Naive thymus-derived CD4-positive, alpha-beta T cell (primary cell): ENCODE measurements at places on chromosomes 2 and 18.

DNA sequence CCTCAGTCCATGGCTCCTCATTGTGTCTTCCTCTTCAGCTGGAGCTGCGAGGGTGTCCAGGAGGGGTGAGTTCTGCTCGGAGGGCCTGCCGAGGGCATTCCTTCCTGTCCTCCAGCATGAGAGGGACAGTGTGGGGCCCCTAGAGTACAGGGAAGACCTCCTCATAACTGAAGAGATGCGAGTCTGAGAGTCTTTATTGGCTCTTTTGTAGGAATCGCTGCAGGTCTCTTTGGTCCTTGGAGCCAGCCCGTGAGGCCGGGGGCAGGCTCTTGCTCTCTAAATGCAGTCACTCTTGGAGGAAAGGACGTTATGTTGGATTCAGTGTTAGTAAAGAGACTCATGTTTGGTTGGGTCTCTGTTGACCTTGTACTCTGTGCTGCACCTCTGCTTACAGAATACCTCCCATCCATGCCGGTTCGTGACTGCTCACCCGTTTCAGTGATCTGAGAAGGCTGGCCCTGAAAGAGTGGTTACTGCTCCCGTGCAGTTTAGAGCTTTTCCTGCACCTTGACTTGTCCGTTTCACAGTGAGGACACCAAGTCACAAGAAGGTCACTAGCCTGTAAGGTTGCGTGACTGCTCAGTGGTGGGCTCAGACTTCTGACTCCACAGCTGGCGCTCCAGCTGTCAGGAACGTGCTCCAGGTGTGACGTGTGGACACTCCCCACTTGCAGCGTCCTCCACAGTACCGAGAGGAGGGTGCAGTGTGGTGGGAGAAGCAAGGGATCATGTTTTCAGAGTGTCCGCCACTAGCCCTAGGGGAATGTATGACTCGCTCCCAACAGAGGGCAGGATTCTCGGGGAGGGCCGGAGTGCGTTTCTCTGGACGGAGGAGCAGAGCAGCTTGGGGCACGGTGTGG lies 7.8 kb downstream of the ATG4B start:
- DNase-seq = no peak

- no peak for DNase-seq
Observed at GRCh38 chr2:215161301-215161829, 22.9 kb upstream of the ABCA12 start.

DNA sequence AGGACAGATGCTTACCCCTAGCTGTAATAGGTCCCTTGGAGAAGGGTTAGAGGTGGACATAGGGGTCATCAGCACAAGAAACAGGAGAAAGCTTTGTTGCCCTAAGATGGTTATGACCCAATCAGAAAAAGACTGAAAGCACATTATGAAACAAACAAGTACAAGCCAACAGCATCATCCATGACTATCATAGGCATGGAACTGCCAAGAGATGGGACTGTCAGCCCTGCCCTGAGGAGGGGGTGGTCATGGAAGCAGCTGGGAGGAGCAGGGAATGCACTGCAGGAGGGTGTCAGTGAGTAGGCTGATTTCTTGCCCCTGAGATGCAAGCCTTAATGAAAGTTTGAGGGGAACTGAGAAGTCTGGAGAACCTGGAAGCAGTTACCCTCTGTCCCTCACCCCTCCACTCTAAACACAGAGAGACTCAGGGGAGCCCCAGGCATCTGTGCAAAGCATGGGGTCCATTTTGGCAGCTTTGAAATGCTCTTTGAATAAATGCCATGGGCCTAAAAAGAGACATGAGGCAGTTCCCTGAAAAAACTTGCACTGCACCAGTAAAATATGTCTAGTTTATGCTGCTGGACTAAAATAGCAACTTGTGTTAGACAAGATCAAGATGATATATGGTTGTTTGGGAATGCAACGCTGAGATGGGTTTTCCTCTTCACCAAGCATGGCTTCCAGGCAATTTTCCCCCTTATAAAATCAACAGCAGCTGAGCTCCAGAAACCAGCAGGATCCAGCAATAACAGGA lies 122.7 kb upstream of the ZFP36L2 start:
- DNase-seq = no peak

GRCh38 chr18:3329471-3329870 lies 67.5 kb downstream of the MYL12B start:
- no peak for DNase-seq

DNA sequence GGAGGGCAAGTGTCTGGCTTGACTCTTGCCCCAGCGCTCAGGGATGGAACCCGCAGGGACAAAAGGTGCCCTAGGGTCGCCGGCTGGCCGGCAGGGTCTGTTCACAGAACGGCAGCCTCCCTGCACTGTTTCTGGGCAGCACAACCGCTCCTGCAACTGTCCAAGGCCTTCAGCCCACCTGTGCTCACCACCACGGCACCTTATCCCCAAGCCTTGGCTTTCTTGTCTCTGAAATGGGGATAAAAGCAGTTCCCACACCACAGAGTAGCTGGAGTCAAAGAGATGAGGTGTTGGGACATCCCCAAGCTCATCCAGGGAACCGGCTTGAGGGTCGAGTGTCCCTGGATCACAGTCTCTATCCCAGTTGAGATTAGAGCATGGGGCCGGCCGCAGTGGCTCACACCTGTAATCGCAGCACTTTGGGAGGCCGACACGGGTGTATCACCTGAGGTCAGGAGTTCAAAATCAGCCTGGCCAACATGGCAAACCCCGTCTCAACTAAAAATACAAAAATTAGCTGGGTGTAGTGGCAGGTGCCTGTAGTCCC lies 4.7 kb downstream of the SNORC start:
- no peak for DNase-seq

DNA sequence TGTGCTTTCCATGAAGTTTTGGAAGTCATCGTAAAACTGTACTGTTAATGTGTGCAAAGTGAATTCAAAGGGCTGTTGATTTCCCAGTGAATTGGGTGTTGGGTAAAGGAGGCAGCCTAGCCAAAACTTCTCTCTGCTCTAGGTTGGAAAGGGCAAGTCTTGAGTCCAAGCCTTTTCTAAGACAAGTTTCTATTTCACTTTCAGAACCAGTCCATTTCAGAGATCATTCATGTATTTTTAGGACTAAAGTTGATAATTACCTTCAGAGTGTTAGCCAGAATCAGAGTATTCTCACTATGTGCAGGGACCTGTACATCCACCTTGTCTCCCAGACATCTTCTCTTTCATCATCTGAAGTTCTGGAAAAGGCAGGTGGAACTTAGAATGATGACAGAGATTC lies 636.1 kb upstream of the KLHL29 start:
- DNase-seq = no peak

DNA sequence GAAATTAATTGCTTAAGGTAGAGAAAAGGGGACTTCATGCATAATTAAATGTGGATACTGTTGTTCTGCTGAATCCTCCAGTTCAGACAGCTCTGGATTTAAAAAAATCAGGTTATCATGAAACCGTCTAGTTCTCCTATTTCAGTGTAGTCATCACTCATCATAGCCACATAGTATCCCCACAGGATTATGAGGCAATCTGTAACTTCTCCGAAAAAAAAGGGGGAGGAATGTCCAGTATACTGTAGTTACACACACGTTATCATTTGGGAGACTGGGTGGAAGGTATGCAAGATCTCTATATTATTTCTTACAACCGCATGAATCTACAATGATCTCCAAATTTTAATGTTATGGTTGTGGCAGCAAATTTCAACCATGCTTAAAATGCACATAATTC lies 114.0 kb downstream of the HIBCH start:
- DNase-seq = no peak

GRCh38 chr18:62566199-62566598 lies 43.4 kb downstream of the ZCCHC2 start:
- DNase-seq = no peak

DNA sequence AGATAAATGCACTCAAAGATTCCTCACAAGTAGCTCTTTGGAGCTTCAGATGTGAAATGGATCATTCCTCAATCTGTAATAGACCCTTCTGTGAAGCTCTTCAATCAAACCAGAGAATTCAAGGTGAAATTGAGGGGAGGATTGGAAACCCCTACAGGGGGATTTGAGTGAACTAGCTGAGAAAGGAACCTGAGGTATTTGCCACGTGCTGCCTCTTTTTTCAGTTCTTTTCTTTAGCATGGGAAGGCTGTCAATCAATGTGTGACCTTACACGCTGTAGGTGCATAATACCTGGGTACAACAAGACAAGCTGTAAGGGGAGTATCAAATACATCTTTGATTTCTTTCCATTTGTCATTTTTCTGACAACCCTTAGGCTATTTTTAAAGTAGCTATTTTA lies 46.5 kb upstream of the ZEB2 start:
- DNase-seq = no peak

GRCh38 chr2:138610201-138610953 lies 108.8 kb downstream of the SPOPL start:
- DNase-seq = no peak

DNA sequence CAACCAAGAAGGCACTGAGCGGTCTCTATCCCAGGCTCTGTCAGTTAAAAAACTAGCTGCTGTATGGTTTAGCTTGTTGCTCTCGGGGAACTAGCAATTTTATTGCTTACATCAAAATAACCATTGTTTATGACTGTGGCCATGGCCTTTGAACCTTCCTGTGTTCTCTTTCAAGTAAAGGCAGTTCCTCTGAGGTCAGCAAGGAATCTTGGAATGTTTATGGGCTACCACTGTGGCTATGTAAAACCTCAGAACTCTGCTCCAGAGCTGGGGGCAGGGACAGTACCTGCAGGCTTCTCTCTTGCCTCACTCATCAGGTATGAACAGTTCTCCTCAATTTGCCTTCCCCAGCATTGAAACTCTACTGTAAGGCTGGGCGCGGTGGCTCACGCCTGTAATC lies 416.0 kb upstream of the NETO1 start:
- no peak for DNase-seq

GRCh38 chr2:143473216-143473615 lies 344.0 kb downstream of the ARHGAP15 start:
- no peak for DNase-seq

GRCh38 chr2:100948942-100949811 lies 52.9 kb upstream of the RPL31 start:
- DNase-seq = no peak

GRCh38 chr2:189018631-189019030 lies 44.5 kb downstream of the COL3A1 start:
- no peak for DNase-seq

- DNase-seq = no peak
Observed at GRCh38 chr2:214577769-214578168, 166.9 kb downstream of the VWC2L start.

GRCh38 chr2:82650038-82650437 lies 1809.0 kb downstream of the SUCLG1 start:
- no peak for DNase-seq

GRCh38 chr2:210481601-210482175 lies 5.1 kb upstream of the LANCL1 start:
- no peak for DNase-seq

GRCh38 chr18:34322365-34323289 lies 97.9 kb upstream of the NOL4 start:
- DNase-seq = no peak

DNA sequence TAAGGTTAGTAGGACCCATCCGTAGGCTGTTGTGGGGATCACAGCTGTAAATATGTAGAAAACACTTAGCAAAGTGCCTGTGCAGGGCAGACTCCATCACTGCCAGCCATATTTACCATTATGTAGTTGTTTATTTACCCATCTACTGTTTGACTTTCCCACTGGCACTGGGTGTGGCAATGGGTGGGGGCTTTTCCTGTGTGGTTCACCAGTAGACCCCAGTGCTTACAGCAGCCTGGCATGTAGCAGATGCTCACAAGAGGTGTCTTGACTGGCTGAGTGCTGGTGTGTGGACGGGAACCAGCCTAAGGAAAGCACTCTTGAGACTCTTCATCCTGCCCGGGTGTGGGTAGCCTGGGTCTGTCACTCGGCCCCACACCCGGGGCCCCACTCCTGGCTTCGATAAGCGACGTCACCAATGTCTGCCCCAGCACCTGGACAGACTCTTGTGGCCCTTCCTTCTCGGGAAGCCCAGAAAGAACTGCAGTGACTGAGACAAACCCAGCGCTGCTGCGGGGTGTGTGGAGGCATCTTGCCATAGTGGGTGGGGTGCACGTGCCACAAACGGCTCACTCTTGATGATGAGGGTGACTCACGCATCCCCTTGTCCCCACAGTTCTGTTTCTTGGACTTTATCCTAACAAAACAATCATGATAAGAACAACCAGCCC lies 78.3 kb downstream of the HDAC4 start:
- no peak for DNase-seq

DNA sequence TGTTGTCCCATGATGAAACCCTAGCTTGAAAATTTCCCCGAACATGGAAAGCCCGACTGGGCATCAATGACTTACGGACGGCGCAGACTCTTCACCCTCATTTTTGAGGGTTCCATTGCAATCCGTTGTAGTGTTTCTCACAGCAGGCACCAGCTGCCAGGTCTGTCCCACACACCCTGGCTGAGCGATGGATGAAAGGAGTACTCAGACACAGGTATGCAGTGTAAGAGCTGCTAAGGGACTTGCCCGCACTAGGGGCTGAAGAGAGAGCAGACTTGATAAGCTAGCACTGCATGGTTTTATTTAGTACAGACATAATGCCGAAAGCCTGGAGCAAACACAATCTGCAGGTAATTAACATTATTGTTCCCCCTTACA lies 15.8 kb downstream of the DYNAP start:
- no peak for DNase-seq

GRCh38 chr2:149765636-149766035 lies 178.1 kb upstream of the MMADHC start:
- DNase-seq = no peak

GRCh38 chr2:26035090-26035743 lies 1.3 kb downstream of the RAB10 start:
- no peak for DNase-seq

GRCh38 chr2:57881998-57882888 lies 164.4 kb upstream of the VRK2 start:
- DNase-seq = no peak

DNA sequence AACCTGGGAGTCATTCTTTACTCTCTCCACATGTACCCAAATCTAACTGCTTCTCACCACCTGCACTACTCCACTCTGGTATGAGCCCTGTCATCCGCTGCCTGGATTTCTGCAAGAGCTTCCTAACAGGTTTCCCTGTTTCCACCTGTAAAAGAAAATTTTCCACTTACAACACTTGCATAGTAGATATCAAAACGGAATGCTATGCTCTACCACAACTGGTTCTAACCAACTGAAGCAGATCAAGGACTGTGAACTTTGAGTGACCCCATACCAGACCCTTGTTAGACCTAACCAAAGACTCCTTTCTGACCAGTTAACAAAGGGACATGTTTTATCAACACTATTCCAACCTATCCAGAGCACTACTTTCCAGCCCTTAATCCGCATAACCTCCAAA lies 3.8 kb upstream of the TMEM131 start:
- DNase-seq = no peak

GRCh38 chr2:128691526-128691925 lies 372.9 kb upstream of the HS6ST1 start:
- DNase-seq = no peak

GRCh38 chr18:11850821-11851145 lies 430 bp upstream of the CHMP1B start:
- no peak for DNase-seq

DNA sequence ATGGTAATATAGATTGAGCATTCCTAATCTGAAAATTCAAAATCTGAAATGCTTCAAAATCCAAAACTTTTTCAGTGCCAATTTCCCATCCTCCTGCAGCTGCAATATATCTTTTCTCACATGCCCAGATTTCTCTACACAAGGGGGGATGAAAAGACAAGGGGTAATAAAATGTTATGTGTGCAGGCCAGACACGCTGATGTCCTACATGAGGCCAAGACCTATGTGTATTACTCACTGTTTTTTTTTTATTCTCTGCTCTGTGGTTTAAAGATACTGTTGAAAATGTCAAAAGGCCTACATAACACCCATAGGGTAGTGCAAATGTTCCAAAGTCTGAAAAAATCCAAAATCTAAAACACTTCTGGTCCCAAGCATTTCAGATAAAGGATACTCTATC lies 41.2 kb upstream of the CWC22 start:
- DNase-seq = no peak
